CD4-positive, alpha-beta T cell treated with Interleukin-4 for 1 hour (primary cell): ENCODE measurements at places on chromosomes 11 and 22.

DNA sequence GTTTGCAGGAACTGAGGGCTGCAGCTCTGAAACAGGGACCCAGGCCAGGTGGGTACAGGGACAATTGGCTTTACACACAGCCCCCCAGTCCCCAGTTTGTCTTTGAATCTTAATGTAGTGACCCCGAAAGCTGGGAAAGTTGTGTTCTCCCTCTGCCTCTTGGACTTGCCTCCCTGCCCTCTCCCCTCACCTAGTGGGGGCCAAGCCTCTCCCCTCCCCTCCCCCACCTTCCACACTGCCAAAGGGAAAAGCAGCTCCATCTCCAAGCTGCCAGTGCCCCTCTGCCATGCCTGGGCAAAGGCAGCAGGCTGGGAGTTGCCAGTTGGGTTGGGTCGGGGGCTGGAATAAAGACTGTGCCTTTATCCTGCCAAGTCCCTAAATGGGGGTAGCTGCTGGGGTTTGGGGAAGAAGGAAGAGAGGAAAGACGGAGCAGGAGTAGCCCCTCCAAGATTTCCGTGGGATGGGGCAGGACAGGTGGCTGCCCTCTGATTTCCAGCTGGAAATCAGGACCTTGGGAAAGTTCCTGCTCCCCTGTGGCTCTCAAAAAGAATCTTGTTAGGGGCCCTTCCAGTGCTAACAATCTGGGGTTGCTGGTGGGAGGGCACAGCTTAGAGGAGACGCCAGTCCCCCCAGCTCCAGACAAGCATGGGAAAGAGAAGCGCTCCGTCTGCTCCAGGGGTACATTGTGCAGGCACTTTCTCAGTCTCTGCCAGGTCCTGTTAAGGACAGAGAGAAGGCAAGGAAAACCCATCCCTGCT lies 2.8 kb upstream of the CLCF1 start:
- DNase-seq, result no peak

DNA sequence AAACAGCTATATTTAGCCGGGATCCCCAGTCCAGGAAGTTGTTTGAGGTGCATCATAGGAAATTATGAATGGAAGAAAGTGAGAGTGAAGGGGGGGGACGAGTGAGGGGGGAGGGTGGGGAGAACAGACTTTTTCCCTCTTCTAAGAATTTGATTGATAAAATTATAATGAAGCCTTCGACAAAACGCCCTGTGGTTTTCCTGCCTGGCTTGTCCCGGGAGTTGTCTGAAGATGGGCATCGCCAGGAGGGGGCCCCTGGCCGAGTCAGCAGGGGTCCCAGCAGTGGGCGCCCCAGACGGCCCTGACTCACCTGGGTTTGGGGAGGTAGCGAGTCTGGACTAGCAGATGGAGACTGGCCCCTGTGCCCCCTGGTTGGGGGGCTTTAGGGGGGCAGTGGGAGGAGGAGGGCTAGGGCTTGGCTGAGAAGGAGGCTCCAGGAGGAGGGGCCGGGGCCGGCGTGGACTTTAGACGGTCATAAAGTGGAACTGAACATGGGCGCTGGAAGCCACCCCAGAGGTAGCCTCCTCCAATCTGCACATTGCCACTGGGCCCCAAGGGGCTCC lies 336 bp upstream of the LIF start:
- no peak for DNase-seq

GRCh38 chr11:75408957-75409219 lies 9.6 kb downstream of the RPS3 start:
- no peak for DNase-seq

DNA sequence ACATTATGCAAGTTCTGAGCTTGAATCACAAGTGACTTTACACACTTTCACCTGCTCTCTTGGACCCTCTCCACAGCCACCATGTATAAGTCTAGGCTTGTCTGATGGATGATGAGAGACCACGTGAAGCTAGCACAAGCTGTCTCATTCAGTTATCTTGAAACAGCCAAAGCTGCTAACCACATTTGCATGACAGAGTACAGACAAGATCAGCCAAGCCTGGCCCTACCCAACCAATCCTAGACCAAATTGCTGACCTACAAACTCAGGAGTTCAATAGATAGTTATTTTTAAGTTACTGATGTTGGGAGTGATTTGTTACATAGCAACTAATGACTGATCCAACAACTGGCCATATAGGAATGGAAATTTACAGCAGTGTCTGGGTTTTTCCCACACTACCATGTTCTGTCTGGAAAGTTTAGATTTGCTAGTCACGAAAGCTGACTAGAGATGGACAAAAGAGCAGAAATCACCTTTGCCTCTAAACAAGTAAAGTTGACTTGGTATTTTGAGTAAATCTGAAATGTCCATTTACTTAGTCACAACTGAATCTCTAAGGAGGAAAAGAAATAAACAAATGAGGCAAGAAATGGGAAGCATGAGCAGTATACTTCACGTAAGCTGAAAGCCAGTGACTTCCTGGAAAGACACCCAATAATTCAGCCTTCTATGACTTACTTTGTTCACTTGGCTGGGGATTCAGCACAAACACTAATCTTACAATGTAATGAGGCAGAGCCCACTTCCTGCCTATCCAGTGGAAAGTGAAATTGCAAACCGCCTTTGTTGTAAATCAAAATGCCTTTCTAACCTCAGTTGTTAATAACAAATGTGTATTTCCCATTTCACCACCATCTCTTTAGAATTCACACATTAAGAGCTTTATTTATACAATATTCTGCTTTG lies 101.7 kb downstream of the FAM181B start:
- no peak for DNase-seq

DNA sequence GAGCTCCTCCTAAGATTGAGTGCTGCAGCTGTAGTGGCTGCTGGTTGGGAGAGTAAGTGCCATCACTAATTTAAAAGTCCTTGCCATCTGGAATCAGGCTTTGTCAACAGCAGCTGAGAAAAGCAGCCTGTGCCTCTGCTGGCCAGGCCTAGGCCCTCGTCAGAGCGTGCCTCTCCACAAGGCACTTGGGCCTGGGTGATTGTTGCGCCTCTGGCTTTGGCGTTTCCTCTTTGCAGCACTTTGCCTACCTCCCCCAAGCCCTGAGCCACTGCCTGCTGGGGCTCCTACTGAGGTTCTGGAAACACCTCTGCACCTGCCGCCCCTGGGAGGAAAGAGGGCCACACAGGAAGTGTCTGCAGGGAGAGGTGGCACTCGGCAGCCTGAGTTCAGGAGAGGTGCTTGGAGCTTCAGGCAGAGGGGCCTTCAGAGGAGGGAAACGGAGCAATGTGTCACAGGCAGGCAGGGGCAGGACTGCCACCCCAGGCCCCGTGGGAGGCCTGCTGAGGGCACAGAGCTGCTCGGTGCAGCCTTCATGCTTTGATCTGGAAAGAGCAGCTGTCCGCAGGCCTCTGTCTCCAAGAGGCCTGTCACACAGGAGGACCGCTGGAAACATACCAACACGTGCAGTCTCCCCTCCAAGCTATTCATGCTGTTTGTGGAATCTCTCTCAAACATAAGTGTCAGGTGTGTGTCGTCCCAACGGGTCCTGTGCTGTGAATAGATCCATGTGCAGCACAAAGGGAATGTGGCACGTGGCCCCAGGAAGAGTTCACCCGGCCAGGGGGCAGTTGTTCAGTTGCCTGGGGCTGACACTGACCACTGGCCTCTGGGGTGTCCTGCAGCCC lies 61.5 kb upstream of the EMID1 start:
- DNase-seq, result no peak

GRCh38 chr11:126163779-126164178 lies 47.7 kb downstream of the RPUSD4 start:
- DNase-seq, result no peak

DNA sequence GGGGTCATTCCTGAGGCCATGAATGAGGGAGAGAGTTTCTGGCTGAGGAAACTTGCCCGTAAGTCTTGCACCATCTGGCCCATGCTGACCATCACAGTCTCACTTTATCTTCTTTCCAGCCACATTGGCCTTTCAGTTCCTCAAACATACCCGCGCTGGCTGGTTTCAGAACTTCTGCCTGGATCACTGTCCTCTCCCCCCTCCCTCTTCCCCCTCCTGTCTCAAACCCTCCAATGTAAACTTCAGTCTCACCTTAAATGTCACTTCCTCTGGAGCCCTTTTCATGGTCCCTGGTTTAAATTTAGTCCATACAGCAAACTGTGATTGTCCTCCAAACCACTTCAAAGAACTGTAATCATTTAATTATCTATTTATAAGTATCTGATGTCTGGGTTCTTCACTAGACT lies 3.7 kb upstream of the TMEM109 start:
- no peak for DNase-seq

DNA sequence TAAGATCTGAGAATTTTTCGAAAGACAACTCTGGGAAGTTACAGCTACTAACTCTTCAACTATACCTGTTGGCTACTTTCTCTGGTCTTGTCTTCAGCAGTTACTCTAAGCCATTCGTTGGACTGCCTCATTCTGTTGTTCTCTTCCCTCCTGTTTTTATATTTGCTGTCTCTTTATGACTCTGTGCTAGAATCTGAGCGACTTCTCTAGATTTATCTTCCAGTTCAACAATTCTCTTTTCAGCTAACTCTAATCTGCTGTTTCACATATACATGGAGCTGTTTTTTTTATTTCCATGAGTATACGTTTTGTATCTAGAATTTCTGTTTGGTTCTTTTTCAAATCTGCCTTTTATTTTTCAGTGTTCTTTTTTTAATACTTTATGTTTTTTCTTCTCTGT lies 127.4 kb upstream of the SORL1-AS1 start:
- no peak for DNase-seq

DNA sequence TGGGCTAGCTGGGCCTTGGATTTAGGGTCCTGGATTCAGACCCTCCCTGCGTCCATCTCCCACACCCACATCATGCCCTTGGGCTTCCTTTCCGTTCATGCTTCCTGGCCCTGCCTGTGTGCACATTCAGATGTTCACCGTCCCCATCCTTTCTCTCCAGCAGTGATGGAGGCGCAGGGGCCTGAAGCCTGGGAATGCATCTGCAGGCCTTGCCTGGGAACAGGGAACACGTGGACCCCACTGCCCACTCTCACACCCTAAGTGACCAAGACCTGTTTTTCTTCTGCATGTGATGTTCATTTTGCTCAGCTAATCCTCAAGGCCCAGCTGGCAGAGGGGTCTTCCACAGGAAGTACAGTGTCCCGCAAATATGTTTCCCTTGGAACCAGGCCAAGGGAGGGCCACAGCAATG lies 91.6 kb upstream of the PARVA start:
- no peak for DNase-seq

DNA sequence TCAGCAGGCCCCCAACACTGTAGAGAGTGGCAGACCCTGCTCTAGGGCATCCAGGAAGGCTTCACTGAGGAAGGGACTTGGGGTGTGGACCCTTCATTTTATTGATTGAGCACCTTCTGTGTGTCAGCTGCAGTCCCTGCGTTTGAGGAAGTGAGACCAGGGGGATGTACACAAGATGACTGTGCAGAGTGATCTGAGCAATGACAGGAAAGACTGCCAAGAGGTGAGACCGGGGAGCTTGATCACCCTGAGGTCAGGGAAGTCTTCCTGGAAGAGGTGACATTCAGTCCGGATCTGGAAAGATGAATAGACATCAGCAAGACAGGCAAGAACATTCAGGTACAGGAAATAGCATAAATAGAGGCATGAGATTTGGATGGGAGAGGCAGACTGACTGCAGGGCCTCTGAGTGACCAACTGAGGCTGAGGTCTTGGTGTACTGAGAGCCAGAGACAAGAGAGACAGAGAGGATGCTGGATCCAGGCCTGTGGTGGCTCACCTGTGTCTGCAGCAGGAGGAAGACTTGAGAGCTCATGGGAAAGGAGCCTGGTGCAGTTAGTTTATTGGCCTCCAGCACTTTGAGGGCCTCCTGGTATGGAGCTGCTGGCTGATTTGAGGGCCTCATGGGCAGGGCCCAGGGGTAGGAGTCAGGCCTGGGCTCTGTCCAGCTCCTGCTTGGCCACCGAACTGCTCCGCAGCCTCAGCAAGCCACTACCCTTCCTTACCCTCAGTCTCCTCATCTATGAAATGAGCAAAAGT lies 5.2 kb downstream of the DGAT2 start:
- DNase-seq, result peak; percentile 75

DNA sequence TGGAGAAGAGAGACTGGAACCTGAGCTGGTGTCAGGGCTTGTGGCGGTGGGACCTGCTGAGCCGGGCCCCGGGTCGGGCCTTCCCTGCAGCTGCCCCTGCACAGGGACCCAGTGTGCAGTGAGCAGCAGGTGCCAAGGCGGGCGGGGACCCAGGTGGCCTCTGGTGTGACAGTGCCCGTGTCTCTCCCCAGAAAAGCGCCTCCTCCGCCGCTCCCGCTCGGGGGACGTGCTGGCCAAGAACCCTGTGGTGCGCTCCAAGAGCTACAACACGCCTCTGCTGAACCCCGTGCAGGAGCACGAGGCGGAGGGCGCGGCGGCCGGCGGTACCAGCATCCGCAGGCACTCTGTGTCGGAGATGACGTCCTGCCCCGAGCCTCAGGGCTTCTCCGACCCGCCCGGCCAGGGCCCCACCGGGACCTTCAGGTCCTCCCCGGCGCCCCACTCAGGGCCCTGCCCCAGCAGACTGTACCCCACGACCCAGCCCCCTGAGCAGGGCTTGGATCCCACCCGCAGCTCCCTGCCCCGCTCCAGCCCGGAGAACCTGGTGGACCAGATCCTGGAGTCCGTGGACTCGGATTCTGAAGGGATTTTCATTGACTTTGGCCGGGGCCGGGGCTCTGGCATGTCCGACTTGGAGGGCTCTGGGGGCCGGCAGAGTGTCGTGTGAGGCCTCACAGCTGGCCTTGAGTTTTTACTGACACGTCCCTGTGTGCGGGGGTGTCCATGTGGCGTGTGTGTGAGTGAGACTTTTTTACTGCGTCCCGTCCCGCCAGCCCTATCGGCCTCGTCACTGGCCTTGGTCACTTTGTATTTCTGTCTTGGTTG lies 15.6 kb upstream of the ARHGAP8 start:
- no peak for DNase-seq

GRCh38 chr11:120289426-120289825 lies 35.7 kb upstream of the TLCD5 start:
- DNase-seq, result no peak

DNA sequence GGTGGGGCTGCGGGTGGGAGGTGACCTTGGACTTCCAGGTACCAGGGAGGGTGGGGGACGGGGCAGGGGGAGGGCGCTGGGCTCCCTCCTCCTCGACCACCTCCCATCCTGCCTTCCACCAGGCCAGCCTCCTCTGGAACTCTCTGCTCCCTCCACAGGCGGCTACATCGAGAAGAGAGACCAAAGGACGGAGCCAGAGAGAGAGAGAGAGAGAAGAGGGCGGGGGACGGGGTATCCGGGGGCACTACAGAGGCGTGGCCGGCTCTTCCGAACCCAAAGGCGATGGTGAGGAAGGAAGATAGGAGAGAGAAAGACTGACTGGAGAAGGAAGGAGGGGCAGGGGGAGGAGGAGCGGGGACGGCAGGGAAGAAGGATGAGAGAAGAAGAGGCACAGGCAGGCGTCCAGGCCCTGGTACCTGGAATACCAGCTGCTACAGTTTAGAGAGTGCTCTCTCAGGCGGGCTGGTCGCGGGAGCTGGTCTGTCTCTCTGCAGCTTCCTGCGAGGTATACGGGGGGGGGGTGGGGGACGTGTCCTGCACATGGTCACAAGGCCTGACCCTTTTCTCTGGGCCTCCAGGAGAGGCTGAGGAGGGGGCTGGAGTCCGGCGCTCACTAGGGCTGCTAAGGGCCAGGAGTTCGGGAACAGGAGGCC lies 38.0 kb downstream of the IGSF9B start:
- DNase-seq, result no peak

- no peak for DNase-seq
Measured at GRCh38 chr11:19332476-19332875, 91.7 kb upstream of the E2F8 start.

- peak; percentile 36 for DNase-seq
Measured at GRCh38 chr11:63882555-63883242, 34.3 kb downstream of the RCOR2 start.

- no peak for DNase-seq
Measured at GRCh38 chr11:74710281-74710938, 20.8 kb downstream of the CHRDL2 start.
